ENCODE measurements at places on chromosomes 16 and 17.

GRCh38 chr16:79101491-79101890 lies 499.0 kb downstream of the MAF start:
- no peak for DNase-seq

DNA sequence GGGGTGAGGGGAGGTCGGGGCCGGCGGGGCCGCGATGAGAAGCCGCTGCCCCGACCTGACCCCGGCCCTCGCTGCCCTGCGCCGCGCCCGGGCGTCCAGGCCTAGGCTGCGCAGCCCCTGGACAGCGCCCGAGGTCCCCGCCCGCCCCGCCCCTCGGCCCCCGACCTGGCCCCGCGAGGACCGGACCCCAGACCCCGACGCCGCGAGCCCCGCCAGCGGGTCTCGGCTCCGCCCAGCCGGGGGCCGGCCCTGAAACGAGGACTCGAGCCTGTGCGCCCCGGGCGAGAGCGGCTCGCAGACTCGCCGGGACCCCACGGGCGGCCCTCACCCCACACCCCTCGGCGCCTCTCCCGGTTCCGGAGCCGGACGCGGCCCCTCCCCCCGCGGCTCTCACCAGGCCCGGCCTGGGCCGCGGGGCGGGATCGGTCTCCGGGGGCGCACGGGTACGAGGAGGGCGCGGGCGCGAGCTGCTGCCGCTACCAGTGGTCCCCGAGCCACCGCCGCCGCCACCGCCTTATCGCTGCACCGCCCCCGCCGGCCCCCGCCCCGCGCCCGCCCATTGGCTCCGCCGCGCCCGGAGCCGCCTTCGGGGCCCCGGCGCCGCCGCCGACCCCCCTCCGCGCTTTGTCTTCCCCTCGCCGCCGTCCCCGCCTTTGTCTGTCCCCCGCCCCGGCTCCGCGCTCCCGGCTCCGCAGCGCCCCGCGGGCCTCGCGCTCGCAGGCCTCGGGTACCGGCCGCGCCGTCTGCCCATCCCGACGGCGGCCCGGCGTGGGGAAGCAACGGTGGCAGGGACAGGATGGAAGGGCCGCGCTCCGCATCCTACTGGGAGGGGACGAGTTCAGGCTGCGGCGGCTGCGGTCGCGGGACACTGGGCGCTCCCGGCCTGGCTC lies at the start of gene LIMD2:
LIMD2 (minus strand) TSS at position 488 of the 890 bp plus-strand sequence. CDS start 827 bp downstream, outside the sequence.
- no peak for DNase-seq

DNA sequence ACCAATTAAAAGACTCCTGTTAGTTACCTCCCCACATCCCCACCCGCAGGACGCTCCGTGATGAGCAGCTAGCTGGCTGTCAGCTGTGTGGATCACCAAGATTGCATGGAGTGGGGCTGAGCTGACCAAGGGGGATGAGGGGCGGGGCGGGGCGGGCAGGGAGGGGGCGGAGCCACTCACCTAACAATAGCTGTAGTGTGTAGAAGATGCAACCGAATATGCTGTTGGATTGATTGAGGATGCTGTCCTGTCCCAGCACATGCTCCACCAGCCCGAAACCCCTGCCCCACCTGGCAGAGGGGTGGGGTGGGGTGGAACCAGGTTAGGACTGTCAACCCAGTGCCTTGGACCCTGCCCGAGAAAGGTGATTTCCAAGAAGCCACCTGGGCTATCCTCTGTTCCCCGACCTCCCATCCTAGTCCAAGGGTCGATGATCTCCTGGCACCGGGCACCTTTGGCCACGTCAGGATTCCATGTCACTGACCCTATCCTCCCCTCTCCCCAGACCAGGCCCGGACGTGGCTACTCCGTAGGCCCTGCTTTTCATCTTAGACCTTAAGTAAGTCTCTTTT lies 1.4 kb downstream of the VKORC1 start:
- DNase-seq = no peak

- DNase-seq = no peak
These were observed 11.5 kb downstream of the CENPN start for GRCh38 chr16:81018496-81018895.

DNA sequence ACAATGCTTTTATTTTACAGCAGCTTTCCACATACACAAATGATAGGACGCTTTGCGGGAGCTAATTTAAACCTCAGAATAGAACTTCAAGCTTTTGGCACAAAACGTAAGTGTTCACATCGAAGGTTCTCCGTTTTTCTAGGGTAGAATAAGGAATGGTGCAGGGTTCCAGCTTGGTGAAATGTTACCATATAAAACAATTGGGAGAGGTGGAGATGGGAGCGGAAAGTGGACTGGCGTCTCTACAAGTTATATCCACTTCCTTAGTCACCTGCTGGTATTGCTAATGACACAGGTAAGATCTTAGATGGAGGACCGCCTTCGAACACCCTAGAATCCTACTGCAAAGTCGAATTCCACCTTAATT lies 1.7 kb upstream of the NXN start:
- no peak for DNase-seq

DNA sequence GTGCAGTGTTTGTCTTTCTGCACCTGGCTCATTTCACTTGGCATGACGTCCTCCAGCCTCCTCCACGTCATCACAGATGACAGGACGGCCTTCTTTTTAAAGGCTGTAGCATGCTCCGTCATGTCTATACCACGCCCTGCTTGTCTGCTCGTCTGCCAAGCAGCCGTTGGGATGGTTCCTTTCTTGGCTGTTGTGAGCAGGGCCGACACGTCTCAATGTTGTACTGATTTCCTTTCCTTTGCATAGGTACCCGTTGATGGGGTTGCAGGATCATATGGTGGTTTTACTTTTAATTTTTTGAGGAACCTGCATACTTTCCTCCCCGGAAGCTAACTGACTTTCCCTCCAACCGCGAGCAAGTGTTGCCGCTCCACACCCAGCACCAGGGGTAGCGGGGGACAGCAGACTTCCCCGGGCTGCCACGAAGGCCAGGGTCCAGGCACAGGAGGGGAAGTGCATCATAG lies 212.2 kb upstream of the ZNF469 start:
- no peak for DNase-seq

GRCh38 chr16:27511657-27512448 lies 37.9 kb downstream of the GTF3C1 start:
- no peak for DNase-seq

DNA sequence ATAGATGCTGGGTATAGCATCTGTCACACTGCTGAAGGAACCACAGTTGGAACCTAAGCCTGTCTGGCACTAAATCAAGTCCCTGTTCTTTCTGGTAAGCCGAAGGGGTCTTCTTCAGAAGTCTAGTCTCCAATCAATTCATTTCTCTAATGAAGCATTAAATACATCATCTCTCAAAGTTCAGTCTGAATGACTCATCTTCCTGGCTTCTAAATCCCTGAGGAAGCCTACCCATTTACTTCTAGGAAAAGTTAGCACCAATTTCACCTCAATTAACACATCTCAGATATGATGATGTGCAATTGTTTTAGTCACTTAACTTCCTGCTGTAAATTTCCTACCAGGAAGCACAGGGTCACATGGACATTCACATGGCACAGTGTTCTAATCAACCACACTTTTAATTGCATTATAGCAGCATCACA lies 49.9 kb downstream of the TEX14 start:
- no peak for DNase-seq

- no peak for DNase-seq
These were observed 38.7 kb downstream of the ACSF3 start for GRCh38 chr16:89132194-89133005.
